ENCODE measurements at places on chromosomes 12 and 14. TPM values are rescaled to one million over a fixed set of nuclear protein-coding genes. Genes with fewer than 3 reads are reported as not detected.
A peak's percentile ranks its signal among the peaks of the same experiment; 100 is the strongest.

DNA sequence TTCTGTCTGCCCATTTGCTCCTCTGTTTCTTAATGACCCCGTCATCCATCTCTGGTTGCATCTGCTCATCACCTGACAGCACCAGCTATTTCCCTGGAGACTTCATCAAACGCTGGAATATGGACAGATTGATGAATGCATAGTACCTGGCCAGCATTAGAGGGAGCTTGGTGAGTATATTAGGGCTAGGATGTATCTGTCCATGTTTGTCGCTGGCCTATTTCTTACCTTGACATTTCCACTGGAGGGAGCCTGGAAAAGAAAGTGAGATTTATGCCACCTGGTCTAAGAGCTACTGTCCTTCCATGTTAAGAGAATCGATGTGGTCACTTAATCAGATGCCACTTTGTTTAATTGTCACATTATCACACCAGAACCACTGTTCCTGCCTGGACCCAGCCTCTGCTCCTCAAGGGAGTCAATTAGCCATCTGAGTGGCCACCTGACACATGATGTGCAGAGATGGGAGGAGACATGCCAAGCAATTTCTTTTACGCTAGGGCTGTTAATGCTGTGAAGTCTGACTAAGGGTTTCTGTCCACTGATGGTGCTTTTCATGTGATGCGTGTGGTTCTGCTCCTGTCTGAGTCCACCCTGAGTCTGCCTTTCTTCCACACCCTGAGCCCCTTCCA, 75.3 kb upstream of the SFSWAP start:
- DNase-seq, result no peak

DNA sequence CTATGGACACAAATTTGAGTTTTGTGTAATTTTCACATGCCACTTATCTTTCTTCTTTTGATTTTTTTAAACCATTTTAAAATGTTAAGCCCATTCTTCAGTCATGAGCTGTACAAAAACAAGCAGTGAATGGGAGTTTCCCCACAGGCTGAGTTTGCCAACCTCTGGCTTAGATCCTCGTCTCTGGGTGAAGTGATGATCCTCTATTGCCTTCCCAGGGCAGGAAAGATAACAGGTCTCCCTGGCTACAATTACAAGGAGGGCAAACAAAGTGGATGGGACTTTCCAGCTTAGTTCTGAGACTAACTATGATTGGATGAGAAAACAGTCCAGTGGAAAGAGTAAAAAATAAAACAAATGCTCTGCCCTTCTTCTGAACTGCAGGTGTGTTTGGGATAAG, 203.7 kb downstream of the SPTSSA start:
- peak; percentile 77 for DNase-seq

DNA sequence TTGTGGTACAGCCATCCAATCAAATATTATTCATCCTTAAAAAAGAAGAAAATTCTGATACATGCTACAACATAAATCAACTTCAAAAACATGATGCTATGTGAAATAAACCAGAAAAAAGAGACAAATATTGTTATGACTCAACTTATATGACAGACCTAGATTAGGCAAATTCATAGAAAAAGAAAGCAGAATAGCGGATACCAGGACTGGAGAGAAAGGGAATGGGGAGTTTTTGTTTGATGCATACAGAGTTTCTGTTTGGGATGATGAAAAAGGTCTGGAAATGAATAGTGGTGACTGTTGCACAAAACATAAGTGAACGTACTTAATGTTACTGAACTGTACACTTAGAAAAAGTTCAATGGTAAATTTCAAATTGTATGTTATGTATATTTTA, 82.3 kb downstream of the SPPL3 start:
- no peak for DNase-seq

GRCh38 chr14:38404616-38405015, 148.7 kb upstream of the CLEC14A start:
- DNase-seq, result no peak

DNA sequence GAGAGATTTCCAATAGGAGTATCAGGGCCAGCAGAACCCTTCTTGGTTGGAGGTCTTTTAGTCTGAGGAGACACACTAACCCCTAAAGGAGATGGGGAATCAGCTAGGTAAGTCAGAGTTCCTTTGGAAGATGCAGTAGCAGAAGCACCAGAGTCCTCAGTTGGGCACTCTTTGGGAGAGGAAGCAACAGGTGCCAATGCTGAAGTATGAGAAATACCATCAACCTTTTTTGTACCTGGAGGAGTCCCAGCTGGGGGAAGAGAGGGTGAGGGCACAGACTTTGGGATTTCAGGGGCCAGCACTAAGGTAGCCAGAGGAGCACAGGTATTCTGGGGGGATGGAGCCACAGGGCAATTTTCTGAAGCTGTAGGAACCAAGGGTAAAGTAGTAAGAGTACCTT, 6.0 kb downstream of the NACA start:
- DNase-seq, result no peak

DNA sequence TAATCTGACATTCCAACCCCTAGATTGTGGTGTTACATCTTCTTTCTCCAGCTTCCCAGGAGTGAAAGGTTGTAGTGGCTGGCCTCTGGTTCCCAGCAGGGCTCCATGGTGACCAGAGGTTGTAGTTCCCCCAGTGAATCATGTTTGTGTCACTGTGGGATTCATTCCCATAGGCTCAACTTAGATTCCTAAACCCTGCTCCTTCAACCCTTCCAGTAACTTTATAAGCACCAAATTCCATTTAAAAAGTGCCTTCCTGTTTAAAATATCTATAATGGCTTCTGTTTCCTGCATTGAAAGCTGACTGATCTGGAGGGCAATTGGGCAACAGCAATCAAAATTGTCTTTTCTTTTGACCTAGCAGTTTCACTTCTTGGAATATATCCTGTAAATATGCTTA, 40.5 kb upstream of the TBC1D15 start:
- DNase-seq, result peak; percentile 34

GRCh38 chr14:103499709-103500108, 22.9 kb downstream of the CKB start:
- no peak for DNase-seq

- no peak for DNase-seq
Observed at GRCh38 chr12:44571006-44571550, 305.0 kb downstream of the NELL2 start.

GRCh38 chr12:31702047-31702446, 26.8 kb downstream of the AMN1 start:
- peak; percentile 45 for DNase-seq

- no peak for DNase-seq
Observed at GRCh38 chr14:103545915-103546651, 16.4 kb downstream of the BAG5 start.

- no peak for DNase-seq
Observed at GRCh38 chr12:57368349-57369095, 62.3 kb downstream of the R3HDM2 start.

GRCh38 chr14:60722357-60723115, 1.6 kb downstream of the SIX4 start:
- peak; percentile 64 for DNase-seq

- DNase-seq, result no peak
Observed at GRCh38 chr12:4068981-4069669, 195.9 kb upstream of the PARP11 start.

DNA sequence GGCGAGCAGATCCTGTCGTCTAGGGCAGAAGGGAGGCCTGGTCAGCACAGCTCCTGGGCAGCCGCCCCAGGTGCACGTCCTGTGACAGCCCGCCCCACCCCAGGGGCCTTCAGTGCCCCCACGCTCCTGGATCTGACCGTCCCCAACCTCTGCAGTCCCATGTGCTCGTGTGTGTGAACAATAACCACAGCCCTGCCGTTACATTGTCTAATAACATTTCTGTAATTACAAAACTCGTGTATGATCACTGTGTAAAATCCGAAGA, 39.8 kb downstream of the CHGA start:
- DNase-seq, result no peak

DNA sequence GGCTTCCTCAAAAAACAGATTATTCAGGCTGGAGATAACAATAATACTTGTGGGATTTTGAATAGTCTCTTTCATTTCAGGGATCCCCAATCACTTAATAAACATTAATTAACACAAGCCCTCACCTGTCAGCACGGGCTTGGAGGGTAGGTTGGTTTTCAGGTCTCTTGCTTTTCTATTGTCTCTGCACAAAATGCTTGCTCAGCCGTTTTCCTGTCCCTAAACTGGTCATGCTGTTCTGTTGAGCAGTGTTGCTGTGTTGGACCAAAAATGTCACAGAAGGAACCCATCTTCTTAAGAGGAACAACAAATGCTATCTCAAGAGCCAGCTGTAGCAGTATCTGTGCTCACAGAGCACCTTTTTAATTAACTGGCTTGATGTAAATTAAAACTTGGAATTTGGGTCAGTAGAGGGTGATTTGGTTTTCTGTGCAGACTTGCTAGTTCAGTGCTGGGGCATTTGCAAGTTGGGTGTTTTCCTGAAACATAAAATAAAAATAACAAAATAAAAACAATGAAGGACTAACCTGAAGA, 231.8 kb upstream of the CRY1 start:
- DNase-seq, result no peak

- DNase-seq, result no peak
Observed at GRCh38 chr12:7344833-7345606, 41.1 kb downstream of the ACSM4 start.

DNA sequence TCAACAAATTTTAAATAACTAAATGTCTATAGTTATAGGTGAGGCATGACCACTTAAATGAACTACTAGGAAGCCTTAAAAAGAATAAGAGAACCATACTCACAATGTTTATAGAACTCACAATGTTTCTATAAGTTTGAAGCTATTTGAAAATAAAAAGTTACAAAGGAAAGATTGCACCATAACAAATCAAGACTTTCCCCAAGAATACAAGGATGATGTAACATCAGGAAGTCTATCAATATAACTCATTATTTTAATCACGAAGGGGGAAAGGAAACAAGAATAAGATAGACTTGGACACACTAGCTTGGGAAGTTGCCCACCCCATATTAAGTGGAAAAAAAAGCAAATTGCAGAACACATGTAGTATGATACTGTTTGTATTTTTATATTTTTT, 26.9 kb downstream of the TMEM233 start:
- no peak for DNase-seq

- no peak for DNase-seq
Observed at GRCh38 chr14:75968456-75968855, 13.3 kb downstream of the TGFB3 start.

- no peak for DNase-seq
Observed at GRCh38 chr12:55676707-55677106, 31.0 kb downstream of the ITGA7 start.

- no peak for DNase-seq
Observed at GRCh38 chr14:100243020-100243419, 4.1 kb downstream of the YY1 start.

GRCh38 chr14:70902184-70902583, 5.1 kb upstream of the PCNX1 start:
- no peak for DNase-seq

DNA sequence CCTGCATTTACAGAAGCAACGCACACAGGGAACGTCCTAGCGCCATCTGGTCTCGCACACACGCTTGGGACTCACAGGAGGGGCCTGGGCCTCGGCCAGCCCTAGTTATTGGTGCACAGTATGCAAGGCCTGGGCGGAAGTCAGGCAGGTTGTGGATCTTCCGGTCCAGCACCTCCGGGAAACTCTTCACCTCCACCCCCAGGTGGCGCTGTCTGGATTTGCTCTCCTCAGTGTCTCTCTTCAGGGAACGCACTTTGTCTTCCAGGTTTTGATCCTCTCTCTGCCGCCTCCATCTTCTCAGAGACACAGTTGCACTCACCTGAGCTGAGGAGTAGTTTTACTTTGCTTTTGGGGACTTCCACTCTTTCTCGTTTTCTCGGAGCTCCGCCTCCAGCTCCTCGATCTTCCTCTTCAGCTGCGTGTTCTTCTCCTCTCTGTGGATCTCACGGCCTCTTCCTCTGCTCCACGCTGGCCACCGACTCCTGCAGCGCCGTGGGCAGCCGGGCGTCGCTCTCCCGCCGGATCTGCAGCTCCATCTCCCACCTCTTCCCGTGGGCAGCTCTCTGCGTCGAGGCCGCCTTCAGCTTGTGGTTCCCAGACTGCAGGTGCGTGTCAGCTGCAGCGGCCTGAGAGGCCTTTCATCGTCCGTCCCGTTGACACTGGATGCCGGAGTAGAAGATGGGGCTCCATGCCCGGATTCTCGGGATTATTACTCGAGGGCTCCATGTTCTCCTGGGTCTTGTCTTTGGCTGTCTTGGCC, 933.8 kb downstream of the TMEM121 start:
- no peak for DNase-seq

DNA sequence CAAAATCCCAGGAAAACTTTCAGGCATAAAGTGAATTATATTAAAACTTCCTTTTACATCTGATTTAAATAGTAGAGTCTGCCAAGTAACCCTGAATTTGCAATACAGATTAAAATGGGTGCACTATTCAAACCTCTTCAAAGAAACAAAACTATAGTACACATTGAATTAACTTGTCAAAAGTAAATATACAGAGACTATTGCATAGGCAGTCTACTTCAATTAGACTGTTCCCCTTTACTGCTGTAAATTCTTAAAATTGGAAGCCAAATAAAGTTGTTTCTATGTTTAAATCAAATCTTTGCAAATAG, 7.1 kb downstream of the KRAS start:
- no peak for DNase-seq

- DNase-seq, result peak; percentile 85
Observed at GRCh38 chr12:103924761-103925641, 5.2 kb upstream of the HSP90B1 start.

GRCh38 chr12:107586256-107586970, 99.2 kb upstream of the PWP1 start:
- DNase-seq, result no peak

GRCh38 chr14:61691495-61691894, 3.8 kb upstream of the HIF1A start:
- DNase-seq, result no peak

DNA sequence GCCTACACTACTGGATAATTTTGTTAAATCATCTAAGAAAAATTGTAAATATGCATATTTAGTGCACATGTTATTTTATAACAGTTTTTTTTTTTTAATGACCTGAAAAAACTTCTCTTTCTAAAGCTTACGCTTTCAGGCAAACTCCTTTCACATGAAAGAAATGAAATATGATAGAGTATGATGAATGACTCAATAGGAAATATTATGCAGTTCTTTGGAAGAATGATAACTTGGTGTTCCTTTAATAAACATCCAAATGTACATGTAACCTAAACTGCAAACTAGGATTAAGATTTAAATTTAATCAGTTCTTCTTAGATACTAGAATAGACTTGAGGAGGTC, 136.6 kb downstream of the FGD4 start:
- no peak for DNase-seq

- DNase-seq, result no peak
Observed at GRCh38 chr14:86087377-86087776, 557.4 kb downstream of the FLRT2 start.

PTHLH gene
- polyA plus RNA-seq, result 246 TPM

KLRC3 gene
- not detected for polyA plus RNA-seq

FLRT2 gene
- 32.7 TPM for polyA plus RNA-seq

ADSS1 gene
- 0.56 TPM for polyA plus RNA-seq

KIF21A gene
- 18.8 TPM for polyA plus RNA-seq

AP4S1 gene
- 3.9 TPM for polyA plus RNA-seq

RNASE7 gene
- 30.9 TPM for polyA plus RNA-seq

ERH gene
- 142 TPM for polyA plus RNA-seq

TAS2R20 gene
- polyA plus RNA-seq, result 0.10 TPM

DPF3 gene
- 0.57 TPM for polyA plus RNA-seq

Data from mammary epithelial cell (primary cell).